ENCODE measurements at places on chromosomes 3 and 15.
A peak's percentile ranks its signal among the peaks of the same experiment; 100 is the strongest.

DNA sequence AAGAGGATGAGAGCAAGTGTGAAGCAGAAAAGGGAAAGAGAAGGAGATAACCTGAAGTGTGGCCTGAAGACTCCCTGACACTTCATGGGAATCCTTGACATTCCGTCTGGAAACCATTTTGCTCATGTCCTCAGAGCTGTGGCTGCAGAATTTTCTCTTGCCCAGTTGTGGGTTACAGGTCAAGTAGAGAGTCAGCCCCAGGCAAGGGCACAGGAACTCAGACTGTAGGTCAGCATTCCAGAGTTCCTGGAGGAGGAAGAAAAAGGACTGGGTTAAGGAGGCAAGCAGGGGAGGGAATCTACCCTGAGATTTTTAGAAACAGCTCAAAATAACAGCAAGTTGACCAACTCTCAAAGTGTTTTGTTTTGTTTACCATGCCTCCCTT, 4.1 kb upstream of the THSD4 start:
- DNase-seq, result no peak

DNA sequence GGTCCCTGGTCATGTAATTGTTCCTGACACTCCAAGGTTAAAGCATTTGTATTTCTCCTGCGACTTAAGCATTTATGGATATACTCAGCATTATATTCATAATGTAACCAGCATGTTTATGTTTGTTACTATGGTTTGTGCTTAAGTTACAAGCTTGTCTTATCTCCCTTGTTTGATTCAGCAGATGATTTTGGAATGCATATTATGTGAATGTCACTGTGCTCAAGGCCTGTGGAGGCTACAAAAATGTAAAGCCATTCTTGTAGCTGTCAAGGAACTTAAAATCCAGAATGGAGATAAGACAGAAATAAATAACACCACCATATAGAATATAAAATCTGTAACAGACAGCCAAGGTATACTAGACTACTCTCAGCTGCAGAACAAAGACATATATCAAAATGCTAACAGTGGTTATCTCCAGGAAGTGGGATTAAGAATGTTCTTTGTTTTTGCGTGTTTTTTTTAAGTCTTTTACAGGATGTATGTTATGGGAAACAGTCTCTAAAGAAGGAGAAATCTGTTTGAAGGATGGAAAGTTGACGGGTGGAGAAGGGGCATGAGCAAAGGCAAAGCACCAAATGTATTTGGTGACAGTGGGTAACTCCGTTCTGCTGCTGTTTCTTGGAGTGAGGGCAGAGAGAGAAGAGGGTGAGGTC, 61.4 kb downstream of the IGF2BP2 start:
- peak; percentile 39 for DNase-seq

DNA sequence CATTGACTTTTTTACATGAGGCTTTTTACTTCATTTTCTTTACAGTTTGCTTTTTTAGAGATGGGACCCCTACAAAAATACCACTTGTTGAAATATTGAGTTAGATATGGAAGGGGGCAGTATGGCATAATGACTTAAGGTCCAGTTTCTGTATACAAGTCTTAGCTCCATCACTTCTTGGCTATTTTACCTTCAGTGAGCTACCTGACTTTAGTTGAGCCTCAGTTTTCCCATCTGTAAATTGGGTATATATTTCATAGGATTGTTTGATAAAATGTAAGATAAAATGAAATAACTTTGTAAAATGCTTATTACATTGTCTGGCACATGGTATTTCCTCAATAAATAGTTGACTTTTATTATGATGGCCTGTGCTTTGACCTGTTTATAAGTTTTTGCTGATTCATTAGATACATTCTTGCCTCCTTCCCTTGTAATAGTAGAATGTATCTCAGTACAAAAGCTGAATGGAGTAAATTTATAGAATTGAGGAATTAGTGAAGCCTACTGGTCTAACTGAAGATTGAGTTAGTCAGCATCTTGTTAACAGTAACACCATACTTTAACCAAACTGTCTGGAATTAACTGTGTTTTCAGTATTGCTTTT, 27.6 kb downstream of the TBC1D23 start:
- peak; percentile 4 for DNase-seq

GRCh38 chr3:53694666-53695323, 151.4 kb downstream of the CHDH start:
- DNase-seq, result no peak

- DNase-seq, result no peak
Measured at GRCh38 chr3:135987661-135988060, 22.1 kb downstream of the PPP2R3A start.

- DNase-seq, result no peak
Measured at GRCh38 chr3:24504772-24505171, 10.1 kb upstream of the THRB start.

GRCh38 chr3:55333923-55334322, 153.2 kb downstream of the WNT5A start:
- DNase-seq, result no peak

DNA sequence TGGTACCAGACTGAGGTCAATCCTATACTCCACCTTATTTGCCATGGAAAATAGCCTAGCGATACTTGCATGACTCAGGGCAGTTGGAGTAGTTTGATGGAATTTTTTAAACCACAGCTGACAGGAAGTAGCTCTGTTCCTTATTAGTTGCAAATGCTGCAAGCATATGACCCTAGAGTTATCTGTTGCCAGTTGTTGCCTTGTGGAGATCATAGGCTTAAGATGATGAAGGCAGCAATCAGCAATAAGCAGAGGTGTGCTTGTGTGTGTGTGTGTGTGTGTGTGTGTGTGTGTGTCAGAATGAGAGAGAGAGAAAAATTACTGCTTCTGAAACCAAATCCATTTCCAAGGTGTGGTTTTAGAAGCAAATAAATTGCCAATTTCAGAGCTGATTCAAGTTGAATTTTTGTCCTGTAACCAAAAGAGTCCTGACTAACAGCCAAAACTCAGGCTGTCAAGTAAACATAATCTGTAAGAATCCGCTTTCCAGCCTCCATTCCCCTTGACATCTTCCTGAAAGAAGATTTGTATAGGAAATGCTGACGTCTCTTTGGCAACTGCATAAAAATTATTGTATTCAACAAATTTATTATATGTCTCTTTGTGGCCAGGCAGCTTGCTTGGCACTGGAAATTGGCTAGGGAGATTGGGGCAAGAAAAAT, 141.2 kb downstream of the SERPINI1 start:
- peak; percentile 78 for DNase-seq

DNA sequence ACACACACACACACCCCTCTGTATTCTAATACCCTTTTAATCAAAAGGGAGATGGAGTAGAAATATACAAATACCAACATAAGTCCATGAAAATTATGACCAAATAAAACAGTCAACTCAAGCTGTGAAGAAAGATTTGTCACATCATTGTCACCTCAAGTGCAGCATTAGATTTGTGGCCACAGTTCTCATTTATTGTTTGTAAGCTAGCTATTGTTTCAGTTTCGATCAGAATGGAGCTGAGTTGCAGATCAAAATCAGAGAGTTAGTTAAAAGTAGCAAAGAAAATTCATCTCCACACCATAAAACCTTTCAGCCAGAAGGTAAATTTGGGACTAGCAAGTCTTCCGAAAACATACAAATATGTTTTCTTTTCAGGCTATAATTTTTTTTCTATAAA, 267.7 kb upstream of the LMCD1 start:
- DNase-seq, result no peak

DNA sequence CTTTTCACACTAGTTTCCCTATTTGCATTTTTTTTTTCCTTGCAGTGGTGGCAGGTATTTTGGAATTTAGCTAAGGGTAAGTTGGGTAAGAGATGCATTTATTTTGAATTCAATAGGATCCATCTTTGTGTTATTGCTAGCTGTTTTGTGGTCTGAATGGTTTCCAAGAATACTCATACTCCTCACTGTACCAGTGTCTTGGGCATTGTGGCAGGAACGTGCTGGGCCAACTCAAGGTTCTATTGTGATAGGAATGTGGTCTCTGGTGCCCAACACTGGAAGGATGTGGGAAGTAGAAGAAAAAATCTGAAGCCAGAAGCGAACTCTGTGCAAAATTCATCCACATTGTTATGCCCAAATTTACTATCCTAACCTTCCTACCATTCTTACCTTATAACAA, 135.6 kb downstream of the RBMS3 start:
- DNase-seq, result no peak

DNA sequence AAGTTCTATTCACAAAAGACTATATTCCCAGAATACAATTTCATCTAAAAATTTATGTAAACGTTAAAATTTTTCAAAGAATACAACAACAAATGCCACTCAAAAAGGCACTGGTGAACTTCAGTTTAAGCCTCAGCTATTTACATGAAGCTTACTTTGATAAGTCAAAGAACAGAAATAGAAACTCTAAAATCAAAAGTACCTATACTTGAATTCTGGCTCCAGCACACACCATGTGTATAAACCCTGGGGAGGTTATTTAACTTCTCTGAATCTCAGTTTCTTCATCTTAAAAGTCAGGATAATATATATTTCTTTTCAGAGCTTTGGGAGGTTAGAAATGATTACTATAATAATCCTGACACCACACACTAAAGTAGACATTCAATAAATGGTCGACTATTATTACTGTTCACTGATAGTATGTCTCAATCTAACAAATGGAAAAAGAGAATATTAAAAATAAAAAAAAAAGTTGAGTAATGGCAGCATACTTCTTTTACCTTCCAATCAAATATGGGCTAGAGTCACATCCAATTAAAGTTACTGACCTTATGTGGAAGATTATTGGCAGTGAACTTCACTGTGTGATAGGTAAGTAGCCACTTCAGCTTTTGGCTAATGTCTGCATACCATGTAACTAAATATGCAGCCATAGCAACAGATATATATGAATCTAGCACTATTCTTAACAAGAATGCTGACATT, 248.4 kb downstream of the ISL2 start:
- DNase-seq, result no peak

GRCh38 chr15:88334436-88334835, 77.9 kb upstream of the NTRK3 start:
- no peak for DNase-seq

DNA sequence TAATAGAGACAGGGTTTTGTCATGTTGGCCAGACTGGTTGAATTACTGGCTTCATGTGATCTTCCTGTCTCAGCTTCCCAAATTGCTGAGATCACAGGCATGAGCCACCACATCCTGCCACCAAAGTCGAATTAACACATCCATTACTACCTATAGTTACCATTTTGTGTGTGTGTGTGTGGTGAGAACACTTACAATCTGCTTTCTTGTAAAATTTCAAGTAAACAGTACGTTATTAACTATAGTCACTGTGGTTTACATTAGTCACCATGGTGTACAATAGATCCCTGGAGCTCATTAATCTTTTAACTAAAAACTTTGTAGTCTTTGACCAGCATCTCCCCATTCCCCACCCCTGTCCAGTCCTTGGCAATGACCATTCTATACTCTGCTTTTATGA, 270.0 kb downstream of the NAALADL2 start:
- no peak for DNase-seq

DNA sequence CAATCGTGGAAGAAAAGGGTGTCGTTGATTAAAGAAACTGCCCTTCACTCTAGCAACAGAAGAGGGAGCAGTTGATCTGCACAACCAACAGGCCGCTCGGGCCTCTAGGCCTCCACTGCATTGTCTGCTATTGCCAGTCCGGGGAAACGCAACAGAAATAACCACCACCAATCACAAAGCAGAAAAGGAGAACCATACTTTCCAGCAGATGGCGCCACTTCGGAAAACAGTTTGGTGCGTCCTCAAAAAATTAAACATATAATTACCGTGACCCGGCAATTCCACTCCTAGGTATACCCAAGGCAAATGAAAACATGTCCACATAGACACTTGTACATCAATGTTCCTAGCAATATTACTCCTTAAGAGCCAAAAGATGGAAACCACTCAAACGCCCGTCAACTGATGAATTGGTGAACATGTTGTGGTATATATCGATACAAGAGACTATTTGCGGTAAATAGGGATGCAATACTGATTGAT, 154.1 kb downstream of the TJP1 start:
- DNase-seq, result peak; percentile 87

DNA sequence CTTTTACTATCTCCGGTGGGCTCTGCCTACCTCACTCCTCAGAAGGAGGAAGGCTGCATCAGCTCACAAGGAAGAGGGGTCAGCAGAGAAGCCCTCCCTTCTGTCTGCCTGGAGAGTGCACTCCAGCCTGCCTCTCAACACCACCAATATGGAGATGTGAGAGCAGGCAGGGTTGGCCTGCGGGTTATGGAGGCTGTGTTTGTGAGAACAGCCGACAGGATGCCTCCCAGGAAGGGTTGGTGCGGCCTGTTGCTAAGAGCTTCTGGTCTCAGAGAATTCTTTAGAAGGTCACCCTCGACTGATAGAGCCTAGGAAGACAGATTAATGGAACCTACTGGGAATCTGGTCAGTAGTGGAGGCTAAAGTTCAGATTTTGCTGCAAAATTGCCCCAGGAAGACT, 326.1 kb downstream of the NTRK3 start:
- no peak for DNase-seq

GRCh38 chr3:42804831-42805132, 492 bp upstream of the HIGD1A start:
- DNase-seq, result no peak

DNA sequence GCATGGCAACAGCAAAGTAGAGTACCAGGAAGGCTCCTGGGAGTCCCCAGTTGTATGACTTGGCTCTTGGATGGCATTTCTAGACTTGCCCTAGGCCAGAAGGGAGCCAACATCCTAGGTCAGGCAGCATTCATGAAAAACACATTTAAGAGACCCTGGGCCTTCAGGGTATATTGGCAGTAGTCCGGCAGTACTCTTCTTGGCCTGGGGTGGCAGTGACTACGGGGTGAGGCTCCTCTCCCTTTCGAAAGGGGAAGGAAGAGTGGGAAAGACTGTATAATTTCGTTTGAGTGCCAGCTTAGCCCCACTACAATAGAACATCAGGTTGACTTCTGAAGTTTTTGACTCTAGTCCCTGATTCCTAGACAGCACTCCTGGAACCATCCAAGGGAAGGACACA, 136.4 kb downstream of the ZIC4 start:
- DNase-seq, result no peak

DNA sequence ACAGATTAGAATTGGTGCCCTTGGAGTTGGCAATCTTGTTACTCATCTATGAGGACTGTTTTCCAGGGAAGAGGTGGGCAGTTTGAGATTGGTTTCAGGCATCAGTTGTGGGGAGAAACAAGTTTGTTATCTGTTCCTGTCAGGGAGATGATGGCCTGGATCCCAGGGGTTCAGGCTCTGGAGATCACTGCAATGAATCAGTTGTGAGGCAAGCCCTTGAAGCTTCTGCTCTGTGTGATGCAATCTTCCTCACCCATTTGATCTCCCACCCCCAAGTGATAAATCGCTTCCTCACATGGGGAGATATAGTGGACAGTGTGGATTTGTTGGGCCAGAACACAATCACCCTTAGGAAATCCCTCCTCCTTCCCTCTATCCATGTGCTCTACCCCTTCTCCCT, 276.6 kb upstream of the LRTM1 start:
- DNase-seq, result no peak

DNA sequence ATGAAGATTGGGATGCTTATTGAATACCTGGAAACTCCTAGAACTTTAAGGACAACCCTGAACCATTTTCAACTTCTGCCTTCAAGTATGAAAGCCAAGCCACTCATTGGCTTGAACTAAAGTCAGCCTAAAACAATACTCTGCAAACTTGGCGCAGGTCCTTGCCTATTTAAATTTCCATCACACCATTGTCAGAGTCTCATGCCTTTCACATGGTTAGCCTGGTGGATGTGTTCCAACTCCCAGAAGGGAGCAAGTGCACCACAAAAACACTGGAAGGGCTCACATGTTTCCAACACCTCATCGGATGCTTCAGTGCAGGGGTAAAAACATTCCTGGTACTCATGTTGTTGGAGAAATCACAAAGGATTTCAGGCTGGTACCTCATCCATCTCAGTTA, 511.6 kb upstream of the MDFIC2 start:
- DNase-seq, result no peak
